Activated CD4-positive, alpha-beta T cell treated with anti-CD3 and anti-CD28 coated beads, Interleukin-2, amount 10 ng/mL, durations not matched to agents 7 days and 5 days (primary cell): ENCODE measurements at places on chromosomes 12 and 14.

DNA sequence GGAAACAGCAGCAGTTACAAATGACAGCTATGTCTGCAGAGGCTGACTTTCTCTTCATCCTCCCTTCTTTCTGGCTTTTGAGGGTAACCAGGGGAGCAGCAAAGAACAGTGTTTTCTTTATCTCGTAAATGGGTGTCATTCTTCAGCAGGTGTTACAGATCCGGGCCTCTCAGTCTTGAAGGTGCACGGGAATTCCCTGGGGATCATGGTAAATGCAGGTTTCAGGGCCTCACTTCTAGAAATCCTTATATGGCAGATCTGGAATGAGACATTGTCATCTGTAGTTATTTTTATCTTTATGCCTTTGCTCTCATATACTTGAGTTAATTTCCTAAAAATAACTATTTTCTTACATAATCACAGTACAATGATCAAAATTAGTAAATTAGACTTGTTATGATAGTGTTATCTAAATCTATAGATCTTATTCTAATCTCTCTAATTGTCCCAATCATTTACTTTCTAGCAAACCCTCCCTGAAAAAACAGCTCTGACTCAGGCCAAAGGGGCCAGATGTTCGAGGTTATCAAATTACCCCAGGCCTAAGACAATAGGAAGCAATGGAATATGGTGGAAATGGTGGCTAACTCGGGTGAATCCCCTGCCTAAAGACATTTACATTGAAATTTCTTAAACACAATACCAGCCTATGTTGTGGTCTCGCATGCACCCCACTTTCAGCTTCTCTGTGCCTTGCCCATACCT, 145.0 kb downstream of the CAND1 start:
- no peak for DNase-seq

GRCh38 chr14:58944343-58944967, 244.0 kb upstream of the DAAM1 start:
- DNase-seq, result no peak

DNA sequence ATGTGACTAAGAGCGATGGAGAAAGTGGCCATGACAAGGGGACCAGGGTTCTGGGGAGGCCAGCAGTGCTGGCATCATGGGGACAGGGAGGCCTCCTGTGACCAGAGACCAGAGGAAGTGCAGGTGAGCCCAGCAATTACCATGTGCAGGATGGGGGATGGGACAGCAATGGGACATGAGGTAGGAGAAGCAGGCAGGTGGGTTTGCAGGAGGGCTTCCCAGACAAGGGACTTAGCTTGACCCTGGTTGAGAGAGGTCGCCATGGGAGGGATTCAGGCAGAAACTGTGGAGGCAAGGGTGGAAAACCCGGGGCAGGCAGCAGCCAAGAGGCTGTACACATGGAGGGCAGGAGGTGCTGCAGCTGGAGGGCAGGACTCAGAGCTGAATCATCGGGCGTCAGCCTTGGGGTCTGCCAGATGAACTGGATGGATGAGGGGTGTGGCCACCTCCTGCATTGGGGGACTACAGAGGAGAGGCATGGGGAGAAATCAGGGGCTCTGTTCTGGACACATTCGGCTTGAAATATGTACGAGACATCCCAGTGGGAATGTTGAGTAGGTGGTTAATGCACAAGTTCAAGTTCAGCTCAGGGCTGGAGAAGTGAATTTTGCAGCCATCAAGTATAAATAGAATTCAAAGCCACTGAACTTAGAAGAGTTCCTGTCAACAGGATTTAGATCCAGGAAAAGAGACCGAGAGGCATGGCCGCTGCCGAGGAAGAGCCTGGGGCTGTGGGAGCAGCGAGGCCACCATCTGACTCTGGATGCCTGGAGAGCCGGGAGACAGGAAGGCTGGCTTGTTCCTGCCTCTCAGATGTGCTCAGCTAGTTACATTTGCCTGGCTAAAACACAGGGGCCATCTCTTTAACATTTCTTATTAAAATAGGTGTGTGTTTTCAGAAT, 36.6 kb downstream of the SFSWAP start:
- DNase-seq, result no peak

DNA sequence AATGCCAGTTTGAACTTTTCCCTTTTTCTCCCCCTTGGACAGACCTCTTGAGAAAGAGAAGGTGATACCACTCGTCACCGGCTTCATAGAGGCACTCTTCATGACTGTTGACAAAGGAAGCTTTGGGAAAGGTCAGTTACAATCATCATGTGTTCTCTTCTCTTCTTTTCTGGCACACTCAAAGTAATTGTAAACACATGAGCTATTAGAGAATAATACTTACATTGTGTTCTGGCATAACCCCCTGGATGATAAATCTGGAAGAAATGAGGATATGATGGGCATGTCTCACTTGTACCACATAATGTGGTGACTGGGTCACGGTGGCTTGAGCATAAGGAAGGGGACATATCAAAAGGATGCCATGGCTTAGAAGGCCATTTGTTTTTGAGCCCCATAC, 20.0 kb downstream of the UTP20 start:
- no peak for DNase-seq

GRCh38 chr12:45423931-45424330, 208.0 kb downstream of the ANO6 start:
- no peak for DNase-seq

DNA sequence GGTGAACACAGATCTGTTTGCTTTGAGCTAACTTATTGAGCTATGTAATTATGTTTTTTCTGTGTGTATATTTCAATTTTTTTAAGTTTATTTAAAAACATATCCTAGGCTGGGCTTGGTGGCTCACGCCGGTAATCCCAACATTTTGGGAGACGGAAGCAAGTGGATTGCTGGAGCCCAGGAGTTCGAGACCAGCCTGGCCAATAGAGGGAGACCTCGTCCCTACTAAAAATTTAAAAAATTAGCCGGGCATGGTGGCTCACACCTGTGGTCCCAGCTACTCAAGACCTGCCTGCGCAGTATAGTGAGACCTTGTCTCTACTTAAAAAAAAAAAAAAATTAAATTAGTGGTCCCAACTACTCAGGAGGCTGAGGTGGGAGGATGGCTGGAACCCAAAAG, 16.2 kb upstream of the RNASE1 start:
- no peak for DNase-seq

DNA sequence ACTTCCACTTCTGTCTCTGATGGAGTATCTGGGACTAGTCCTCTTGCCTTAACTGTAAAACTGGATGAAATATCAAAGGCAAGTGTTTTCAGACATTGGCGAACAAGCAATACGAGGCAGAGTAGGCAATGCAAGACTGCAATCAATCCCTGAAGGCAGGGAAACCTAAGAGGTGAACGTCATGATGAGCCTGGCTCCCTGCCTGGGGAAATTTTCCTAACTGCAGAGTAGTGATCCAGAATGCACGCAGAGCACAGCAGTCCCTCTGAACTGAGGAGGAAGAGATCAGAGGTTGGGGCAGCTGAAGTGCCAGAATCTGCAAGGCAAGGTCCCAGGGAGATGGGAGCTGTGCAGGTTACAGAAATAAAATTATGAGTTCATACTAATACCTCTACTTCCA, 18.5 kb downstream of the BHLHE41 start:
- DNase-seq, result no peak

DNA sequence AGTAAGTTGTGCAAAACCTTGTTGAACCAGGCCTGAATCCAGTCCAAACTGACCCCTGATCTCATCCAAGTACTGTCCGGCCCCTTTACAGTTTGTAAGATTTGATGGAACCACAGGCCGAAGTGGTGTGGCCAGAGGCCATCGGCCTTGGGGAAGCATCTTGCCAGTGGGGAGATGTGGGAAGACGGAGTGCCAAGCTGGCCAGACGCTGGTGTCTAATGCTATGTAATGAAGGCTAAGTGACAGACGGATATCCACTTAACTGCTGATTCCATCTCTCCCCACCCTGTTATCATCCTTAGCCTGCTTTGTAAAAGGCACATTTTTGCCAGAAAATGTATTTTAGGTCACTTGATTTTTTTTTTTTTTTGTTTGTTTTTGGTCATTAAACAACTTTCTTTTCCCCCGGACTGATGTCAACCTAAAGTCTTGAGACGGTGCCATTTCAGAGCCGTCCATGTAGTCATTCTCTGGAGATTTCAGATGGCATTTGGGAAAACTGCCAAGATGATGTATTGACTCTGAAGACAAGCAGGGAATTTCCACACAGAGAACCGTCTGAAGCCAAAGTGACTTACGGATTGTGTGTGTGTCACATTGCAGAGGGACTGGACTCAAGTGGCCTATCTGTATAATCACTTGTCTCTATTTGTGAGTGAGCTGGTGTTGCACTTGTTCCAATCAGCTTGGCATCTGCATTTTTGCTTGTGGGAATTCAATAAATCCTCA, 86.5 kb upstream of the MANSC4 start:
- no peak for DNase-seq

GRCh38 chr12:128790653-128791373, 32.9 kb downstream of the SLC15A4 start:
- no peak for DNase-seq
